ENCODE measurements at places on chromosomes 6 and 20. TPM values are rescaled to one million over a fixed set of nuclear protein-coding genes. Genes with fewer than 3 reads are reported as not detected.

DNA sequence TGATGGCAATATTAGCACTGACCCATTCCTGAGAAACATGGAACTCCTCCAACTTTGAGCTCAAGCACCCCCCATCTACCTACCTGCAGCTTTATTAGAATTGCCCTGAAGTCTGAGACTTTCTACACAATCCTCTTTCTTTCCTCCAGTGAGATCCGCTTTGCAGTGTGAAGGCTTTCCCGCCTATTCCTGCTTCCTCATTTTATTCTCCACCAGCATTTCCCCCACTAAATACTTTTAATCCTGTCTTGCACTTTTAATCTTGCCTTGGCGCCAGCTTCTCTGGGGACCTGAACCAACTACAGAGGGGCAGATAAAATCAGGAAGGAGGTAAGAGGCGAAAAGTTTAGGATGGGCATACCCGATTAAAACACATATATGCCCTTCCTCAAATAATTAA, 178.1 kb upstream of the PRDM1 start:
- H3K27ac ChIP-seq = no peak overlapping the region
- no peaks in the 10 kb centered on the region for H3K4me1 ChIP-seq
- H3K4me3 ChIP-seq = no peak overlapping the region
- no peak for DNase-seq
- no peaks in the 10 kb centered on the region for H3K36me3 ChIP-seq
- H3K27me3 ChIP-seq = peaks cover 11% of the 10 kb centered on the region

GRCh38 chr6:36432151-36432671, 10.4 kb downstream of the PXT1 start:
- H3K4me1 ChIP-seq = no peaks in the 10 kb centered on the region
- no peak overlapping the region for H3K4me3 ChIP-seq
- H3K27me3 ChIP-seq = no peaks in the 10 kb centered on the region
- no peaks in the 10 kb centered on the region for H3K36me3 ChIP-seq

- no peak for DNase-seq
- H3K27ac ChIP-seq = no peak overlapping the region
- no peak overlapping the region for H3K4me3 ChIP-seq
- H3K27me3 ChIP-seq = no peaks in the 10 kb centered on the region
- H3K4me1 ChIP-seq = no peaks in the 10 kb centered on the region
- peaks cover 14% of the 10 kb centered on the region for H3K36me3 ChIP-seq
Observed at GRCh38 chr6:73631849-73632248, 21.9 kb downstream of the SLC17A5 start.

- DNase-seq = no peak
- H3K4me3 ChIP-seq = no peak overlapping the region
- peaks cover 8% of the 10 kb centered on the region for H3K4me1 ChIP-seq
- H3K36me3 ChIP-seq = peaks cover 5% of the 10 kb centered on the region
- H3K27ac ChIP-seq = no peak overlapping the region
- H3K27me3 ChIP-seq = no peaks in the 10 kb centered on the region
Observed at GRCh38 chr20:19812056-19812455, 54.0 kb downstream of the RIN2 start.

DNA sequence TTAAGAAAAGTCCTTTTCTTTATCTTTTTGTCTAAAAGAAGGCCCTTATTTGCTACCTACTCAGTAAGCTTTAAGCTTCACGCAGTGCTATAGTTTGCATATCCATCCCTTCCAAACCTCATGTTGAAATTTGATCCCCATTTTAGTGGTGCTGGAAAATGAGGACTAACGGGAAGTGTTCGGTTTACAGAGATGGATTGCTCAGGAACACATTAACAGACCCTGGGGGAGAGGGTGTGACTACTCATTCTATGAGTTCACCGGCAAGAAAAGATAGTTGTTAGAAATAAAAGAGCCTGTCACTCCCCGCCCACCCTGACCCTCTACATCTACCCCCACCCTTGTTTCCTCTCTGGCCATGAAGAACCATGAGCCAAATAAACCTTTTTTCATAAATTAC, 546.2 kb downstream of the MEI4 start:
- no peak overlapping the region for H3K4me3 ChIP-seq
- no peaks in the 10 kb centered on the region for H3K4me1 ChIP-seq
- no peaks in the 10 kb centered on the region for H3K27me3 ChIP-seq
- no peak overlapping the region for H3K27ac ChIP-seq
- no peak for DNase-seq

DNA sequence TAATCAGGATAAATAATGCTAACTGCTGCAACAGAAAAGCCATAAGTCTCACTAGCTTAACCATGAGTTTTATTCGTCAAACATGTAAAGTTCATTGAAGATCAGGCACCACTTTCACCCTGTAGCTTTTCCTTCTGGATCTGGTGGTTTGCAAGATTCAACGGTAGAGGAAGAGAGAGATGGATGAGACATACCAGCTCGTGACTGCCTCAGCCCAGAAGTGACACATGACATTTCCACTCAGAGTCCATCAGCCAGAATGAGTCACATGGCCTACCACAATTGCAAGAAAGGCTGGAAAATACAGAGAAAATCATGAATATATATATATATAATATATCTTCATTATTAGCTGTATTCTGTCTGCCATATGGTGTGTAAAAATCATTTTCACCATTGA, 29.0 kb downstream of the SPTLC3 start:
- DNase-seq = no peak
- H3K4me3 ChIP-seq = no peak overlapping the region
- no peak overlapping the region for H3K27ac ChIP-seq
- no peaks in the 10 kb centered on the region for H3K36me3 ChIP-seq
- no peaks in the 10 kb centered on the region for H3K27me3 ChIP-seq

Gene PTCHD4
- 0.52 TPM for total RNA-seq

Gene AK9
- 26.3 TPM for total RNA-seq

Data from lung (tissue), 17 donors.